ENCODE measurements at places on chromosomes 4 and X.
A peak's percentile ranks its signal among the peaks of the same experiment; 100 is the strongest.

GRCh38 chr4:150070464-150071170 lies 7.6 kb upstream of the DCLK2 start:
- DNase-seq: no peak

- no peak for DNase-seq
These were observed 24.8 kb downstream of the CPE start for GRCh38 chr4:165403637-165404036.

GRCh38 chr4:85812776-85813175 lies 337.8 kb downstream of the ARHGAP24 start:
- no peak for DNase-seq

GRCh38 chr4:140851032-140851636 lies 94.9 kb upstream of the TBC1D9 start:
- DNase-seq: peak; percentile 23

GRCh38 chr4:2646396-2647149 lies 109.6 kb downstream of the TNIP2 start:
- DNase-seq: no peak

GRCh38 chr4:76156635-76157034 lies 8.4 kb upstream of the NUP54 start:
- no peak for DNase-seq

- no peak for DNase-seq
These were observed 101.9 kb upstream of the BCOR start for GRCh38 chrX:40199704-40200103.
